ENCODE measurements at places on chromosomes 12 and 14.

DNA sequence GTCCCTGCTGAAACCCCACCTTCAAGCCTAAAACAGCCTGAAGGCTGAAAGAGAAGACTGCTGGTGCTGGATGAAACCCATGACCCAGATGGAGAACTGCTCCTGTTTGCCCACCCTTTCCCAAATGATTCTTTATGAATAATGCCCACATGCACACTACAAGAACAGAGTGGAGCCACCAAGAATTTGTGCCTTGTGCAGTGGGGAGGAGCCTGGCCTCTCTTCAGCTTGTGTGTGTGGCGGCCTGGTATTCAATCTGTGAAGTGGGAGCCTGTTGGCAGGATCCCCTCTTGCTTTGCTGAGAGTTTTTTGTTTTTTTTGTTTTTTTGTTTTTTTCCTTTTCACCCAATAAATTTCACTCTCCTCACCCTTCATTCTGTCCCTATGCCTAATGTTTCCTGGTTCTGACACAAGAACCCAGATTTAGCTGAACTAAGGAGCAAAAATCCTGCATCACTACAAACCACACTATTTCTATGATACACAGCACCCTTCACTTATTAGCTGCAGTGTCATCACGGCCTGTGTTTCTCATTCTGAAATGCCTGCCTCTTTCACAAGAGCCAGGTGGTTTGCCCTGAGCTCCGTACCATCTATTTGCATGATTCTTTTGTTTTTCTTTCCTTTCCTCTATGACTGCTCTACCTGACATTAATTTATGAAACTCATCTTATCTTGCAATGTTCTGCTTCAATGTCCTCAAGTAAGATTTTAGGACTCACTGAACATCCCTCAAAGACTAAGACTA lies 585.5 kb upstream of the ATXN7L3B start:
- DNase-seq = no peak

- no peak for DNase-seq
Measured at GRCh38 chr12:124525455-124525854, 42.0 kb downstream of the NCOR2 start.

GRCh38 chr14:76997257-76997970 lies 31.1 kb downstream of the IRF2BPL start:
- DNase-seq = no peak

DNA sequence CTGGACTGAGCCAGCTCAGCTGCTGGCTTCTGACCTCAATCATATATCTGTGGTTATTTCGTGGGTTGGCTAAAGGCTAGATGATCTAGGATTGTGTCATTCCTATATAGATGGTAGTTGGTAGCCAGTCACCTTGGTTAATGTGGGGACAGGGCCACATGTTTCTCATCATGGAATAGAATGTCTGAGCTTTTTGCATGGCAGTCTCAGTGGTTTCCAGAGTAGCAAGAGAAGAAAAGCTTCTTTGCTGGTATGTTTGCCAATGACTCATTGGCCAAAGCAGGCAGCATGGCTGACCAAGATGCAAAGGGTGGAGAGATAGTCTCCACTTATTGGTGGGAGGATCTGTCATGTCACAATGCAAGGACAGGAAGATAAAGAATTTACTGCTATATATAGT lies 746.4 kb upstream of the FLRT2 start:
- no peak for DNase-seq

DNA sequence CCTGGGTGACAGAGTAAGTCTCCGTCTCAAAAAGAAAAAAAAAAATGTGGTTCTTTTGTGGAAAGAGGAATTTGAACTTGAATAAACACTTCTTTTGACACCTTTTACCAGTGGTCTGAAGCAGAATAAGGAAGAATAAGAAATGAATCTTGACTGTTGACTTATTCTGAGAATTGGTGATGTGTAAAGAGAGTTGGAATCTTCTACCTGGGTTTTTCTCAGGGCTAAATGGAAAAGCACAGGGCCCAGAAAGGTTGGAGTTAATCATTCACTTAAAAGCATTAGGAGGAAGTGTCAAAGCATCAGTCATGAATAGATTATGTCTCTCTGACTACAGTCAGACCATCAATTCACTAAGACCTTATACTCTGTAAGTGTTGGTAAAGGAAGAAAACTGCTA lies 13.9 kb downstream of the PNMA1 start:
- DNase-seq = no peak

- no peak for DNase-seq
Measured at GRCh38 chr12:65540140-65540539, 261.7 kb downstream of the MSRB3 start.

DNA sequence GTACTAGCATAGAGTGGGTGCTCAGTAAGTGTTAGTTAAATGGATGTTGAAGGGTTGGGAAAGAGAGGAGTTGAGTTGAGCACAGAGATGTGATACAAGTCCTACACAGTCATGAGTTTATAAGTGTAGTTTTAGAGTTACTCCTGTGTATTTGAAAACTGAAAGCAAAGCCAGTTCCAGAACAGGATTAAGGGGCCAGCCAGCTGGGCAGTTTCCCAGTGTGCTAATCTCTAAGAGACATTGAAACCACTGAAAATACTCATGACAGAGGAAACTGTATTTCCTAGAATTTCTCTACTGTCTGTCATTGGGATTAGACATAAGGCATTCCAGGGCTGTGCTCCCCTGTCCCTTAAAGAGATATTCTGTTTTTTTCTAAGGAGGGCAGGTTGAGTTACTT lies 101.0 kb downstream of the DERA start:
- DNase-seq = peak; percentile 44

- no peak for DNase-seq
Measured at GRCh38 chr14:78897443-78897842, 727.3 kb downstream of the NRXN3 start.

DNA sequence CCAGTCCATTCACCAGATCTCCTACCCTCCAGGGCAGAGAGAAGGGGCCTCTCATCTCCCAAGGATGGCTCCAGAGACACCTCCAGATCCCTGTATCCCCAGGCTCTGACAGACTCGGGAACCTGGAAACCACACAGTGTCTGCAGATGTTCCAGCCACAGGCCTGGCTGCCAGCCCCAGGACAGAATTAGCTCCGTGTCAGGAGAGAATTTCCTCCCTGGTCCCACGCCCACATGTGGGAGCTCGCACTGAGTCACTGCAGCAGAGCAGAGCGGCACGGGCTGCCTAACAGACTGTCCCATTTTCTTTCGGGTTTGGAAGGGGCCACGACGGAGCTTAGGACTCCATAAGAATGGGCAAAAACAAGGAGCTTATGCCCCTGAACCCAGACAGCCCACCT lies 33.6 kb downstream of the CMKLR1 start:
- peak; percentile 78 for DNase-seq

GRCh38 chr12:50776749-50777728 lies 13.1 kb downstream of the ATF1 start:
- no peak for DNase-seq

DNA sequence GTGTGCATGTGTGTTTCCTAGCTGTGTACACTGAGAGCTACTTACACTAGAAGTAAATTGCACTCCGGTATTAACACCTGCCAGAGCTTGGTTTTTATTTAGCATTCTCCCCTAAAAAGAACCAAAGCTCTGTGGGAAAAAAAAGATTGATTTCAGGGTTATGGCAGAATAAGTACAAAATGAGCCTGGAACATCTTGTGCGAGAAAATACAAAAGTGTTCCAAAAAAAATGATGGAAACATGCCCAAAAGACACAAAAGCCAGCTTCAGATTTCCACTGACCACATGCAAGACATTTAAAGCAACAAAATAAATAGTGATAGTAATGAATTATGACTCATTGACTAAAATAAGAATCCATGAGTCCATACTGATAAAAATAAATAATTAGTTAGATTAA lies 188.3 kb downstream of the GXYLT1 start:
- no peak for DNase-seq

DNA sequence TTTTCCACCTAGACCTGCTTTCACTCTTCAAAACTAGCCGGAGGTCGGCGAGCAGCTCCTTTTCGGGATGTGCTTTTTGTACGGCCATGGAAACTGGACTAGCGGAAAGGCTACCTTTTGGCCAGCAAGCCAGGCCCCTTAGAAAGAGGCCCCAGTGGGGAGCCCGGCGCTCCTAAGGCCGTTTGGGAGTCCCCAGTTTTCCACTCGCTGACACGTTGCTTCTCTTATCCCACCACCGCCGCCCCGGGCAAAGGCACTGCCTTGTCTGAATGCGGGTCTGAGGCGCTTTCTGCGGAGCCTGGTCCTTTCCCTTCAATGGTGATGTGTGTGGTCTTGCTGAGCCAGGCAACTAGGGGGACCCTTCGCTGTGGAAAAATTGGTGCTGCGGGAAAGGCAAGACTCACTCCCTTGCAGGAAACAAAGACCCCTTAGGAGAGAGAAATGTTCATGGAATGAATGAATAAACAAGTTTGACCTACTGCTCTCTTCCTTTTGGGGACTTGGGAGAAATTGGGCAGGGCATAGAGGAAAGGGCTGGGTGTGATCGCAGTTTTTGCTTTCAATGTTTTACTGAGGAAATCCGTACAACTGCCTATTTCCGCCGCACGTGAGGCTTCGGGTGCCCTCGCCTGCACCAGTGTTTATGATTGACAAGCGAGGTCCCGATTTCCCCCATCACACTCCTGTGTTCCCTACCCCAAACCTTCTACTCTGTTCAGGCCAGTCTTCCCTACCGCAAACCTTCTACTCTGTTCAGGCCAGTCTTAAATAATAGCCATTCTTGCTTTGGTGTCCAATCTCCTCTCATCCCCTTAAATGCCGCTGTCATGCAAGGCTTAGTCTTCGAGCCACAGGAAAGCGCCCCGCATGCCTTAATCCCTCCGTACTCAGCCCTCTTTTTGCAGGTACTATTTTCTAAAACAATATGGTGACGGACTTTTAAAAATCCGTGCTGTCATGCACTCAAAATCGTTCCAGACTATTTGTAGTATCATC lies 1.0 kb upstream of the SLC38A2 start:
- peak; percentile 72 for DNase-seq

Data from hepatocyte (in vitro differentiated cells).